ENCODE measurements at places on chromosomes 11 and 22. TPM values are rescaled to one million over a fixed set of nuclear protein-coding genes. Genes with fewer than 3 reads are reported as not detected.

MUC5AC gene
- total RNA-seq: not detected

DNA sequence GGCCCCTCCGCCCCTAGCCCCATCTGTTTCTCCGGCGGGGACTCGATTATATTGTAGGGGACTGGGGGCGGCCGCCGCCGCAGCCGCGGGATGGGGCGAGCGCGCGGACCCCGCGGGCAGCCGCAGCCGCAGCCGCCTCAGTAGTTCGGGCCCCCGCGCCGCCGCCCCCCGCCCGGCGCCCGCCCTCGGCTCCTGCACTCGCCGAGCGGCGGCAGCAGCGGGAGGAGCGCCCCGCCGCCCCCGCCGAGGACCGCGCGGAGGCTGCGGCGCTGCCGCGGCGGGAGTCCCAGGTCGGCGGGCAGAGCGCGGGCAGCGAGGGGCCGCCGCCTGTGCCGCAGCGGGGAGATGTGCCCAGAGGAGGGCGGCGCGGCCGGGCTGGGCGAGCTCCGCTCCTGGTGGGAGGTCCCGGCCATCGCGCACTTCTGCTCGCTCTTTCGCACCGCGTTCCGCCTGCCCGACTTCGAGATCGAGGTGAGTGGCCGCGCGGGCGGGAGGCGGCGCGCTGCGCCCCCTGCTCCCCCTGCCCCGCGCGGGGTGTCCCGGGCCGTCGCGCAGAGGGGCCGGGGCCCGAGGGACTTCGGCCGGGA is at the start of gene CECR2:
CECR2 (plus strand) TSS at position 22 of the 587 bp plus-strand sequence; CDS start at position 346, 324 bp downstream.
- no peak for DNase-seq

DNA sequence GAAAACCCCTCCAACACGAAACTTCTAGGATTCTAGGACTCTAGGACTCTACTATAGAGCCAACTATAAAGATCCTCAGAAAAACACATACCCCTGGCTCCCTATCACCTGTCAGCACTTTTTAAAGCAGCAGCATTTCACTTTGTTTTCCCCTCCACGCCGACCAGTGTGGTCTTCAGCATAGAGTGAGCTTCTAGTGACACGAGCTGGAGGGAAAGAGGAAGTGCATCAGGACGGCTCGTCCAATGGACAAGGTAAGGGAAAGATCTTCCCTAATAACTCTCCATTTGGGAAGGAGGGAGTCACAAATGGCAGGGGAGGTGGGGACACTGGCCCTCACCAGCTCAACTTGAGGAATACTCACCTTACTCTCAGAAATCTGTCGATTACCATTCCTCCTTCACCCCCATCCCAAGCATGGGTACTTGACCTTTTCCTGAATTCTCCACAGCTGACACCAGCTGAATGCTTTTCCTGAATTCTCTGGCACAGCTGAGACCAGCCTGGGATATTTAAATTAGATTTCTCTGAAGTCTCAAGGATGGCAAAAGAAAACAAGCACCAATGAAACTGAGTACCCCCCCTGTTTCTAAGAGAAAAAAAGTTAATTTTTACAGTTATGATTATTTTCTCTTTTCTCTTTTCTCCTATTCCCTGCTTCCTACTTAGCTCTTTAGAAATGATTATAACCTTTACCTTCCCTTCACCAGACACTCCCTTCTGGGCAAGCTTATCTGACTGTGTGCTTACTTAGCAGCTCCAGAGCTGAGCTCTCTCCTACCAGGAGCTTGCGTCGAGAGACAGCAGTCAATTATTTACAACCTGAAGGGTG is 33.3 kb upstream of the NNMT start:
- no peak for DNase-seq

DNA sequence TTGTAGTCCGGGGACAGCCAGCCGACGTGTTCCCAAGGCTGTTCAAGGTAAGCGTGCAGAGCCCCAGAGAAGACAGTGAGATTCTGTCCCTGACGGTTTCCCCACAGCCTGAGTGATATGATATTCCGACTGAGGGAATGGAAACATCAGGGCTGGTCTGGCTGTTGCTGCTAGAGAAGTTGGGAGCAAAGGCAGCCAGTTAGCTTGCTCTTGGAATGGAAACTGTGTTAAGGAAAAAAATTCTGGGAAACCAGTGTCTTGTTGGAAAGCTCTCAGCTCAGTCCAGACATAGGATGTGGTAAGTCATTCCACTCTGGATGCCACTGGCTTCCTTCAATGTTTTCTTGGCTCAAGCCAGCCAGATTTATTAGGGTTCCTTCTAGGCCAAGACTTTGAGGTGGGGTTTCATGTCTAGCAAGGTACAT is 8.8 kb downstream of the CRY2 start:
- no peak for DNase-seq

GRCh38 chr11:101053492-101053891 is 76.1 kb downstream of the PGR start:
- no peak for DNase-seq

DNA sequence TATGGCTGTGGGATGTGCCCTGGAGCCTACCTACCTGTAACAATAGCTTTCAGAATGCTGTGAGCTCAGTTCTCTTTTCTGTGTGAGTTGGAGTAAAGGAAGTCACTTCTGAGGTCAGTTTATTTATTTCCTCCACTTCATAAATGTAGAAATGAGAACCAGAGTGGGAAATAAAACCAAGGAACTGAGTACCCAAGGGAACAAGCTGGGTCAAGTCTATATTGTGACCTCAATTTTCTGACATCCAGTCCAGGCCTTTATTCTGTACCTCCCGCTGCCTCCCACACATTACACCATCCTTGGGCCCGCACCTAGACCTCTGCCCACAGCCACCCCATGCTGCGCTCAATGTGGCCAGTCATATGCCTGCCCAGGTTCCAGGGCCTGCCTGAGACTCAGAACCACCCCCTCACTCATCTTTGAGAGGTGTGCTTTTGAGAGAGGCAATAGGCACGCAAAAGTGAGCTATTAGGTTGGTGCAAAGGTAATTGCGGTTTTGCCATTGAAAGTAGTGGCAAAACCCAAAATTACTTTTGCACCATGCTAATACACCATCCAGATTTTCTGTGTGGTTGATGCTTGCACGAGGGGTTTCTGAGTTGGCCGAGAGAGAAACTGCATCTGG is 9.8 kb downstream of the MS4A6E start:
- DNase-seq: no peak

OR56A1 gene
- total RNA-seq: not detected

DNA sequence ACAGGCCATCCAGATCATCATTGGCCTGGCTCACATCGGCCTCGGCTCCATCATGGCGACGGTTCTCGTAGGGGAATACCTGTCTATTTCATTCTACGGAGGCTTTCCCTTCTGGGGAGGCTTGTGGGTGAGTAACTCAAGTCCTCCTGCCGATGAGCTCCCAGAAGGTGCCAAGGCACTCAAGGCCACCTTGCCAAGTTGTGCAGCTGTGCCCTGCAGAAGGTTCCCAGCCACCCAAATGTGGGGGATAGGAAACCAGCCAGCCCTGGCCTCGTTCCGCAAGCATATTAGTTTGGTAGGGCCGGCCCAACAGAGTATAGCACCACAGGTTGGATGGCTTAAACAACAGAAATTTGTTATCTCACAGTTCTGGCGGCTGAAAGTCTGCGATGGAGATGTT is 4.0 kb downstream of the MS4A8 start:
- DNase-seq: peak; percentile 38

- no peak for DNase-seq
Observed at GRCh38 chr22:47175151-47176025, 412.9 kb downstream of the TBC1D22A start.

Measured in SJSA1 (cell line).